Caco-2 (cell line): ENCODE measurements at places on chromosomes 6 and 20. TPM values are rescaled to one million over a fixed set of nuclear protein-coding genes. Genes with fewer than 3 reads are reported as not detected.
A peak's percentile ranks its signal among the peaks of the same experiment; 100 is the strongest.

The SEL1L2 gene
- not detected in 2 replicates for total RNA-seq

The RIPOR3 gene
- total RNA-seq: 0.18 and 0.67 TPM in 2 replicates

The MLIP gene
- 0.88 and 1.8 TPM in 2 replicates for total RNA-seq

The WFDC5 gene
- not detected in 2 replicates for total RNA-seq

The TRAM2 gene
- 63.8 and 71.6 TPM in 2 replicates for total RNA-seq

The CSE1L gene
- 316 and 324 TPM in 2 replicates for total RNA-seq

The EMILIN3 gene
- total RNA-seq: 0.50 and 0.51 TPM in 2 replicates

DNA sequence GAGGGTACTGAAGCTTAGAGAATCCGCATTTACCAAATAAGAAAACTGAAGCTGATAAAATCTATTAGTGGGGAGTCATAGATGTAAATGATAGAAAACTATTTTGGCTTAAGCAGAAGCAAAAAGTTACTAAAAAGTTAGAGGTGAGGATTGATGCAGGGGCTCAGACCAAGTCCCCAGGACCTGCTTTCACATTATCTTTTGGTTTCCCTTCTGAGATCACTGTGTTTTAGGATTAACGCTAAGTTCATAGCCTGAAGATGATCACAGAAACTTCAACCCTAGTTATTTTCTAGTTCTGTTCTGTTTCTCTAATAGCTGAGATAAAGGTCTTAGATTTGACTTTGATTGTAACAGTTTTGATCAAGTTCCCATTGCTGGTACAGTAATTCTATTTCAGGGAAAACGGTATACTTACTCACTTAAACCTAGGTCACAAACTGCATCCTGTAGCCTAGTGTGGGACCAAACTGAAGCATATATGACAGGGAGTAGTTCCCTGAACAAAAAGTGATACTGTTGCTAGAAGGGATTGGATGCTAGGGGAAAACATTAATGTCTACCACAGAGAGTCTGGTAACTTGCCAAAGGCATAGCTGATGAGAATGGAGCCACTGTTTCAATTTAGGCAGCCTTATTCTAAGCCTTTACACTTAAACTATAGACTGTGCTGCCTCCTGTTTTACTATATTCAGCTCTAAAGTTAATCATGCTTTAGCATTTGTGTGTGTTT is 13.1 kb downstream of the CYB5R4 start:
- H3K27me3 ChIP-seq: no peaks in the 10 kb centered on the region
- 0 out of 2 replicates have a peak, but pooled peaks cover 2% of the 10 kb centered on the region for H3K36me3 ChIP-seq
- H3K4me3 ChIP-seq: no peak overlapping the region
- no peaks in the 10 kb centered on the region for H3K4me1 ChIP-seq
- H3K27ac ChIP-seq: no peak overlapping the region
- no peak for DNase-seq

- H3K4me1 ChIP-seq: peaks cover 21% of the 10 kb centered on the region
- DNase-seq: peak; percentile 9
- H3K36me3 ChIP-seq: no peaks in the 10 kb centered on the region
- H3K4me3 ChIP-seq: no peak overlapping the region
- H3K27me3 ChIP-seq: no peaks in the 10 kb centered on the region
Measured at GRCh38 chr6:41688256-41688965, 47.0 kb downstream of the TFEB start.

GRCh38 chr6:128520436-128521281 is at the start of gene PTPRK:
TSS of gene PTPRK (minus strand) at chr6:128520599. CDS start at chr6:128520358, 241 bp downstream.
- peak within 1 kb of the TSS; percentile 84 for H3K4me3 ChIP-seq
- no peaks in the 10 kb centered on the region for H3K36me3 ChIP-seq
- peaks cover 9% of the 10 kb centered on the region for H3K4me1 ChIP-seq
- H3K27me3 ChIP-seq: no peaks in the 10 kb centered on the region
- peak; percentile 95 for DNase-seq
- H3K27ac ChIP-seq: peak within 1 kb of the TSS; percentile 99

DNA sequence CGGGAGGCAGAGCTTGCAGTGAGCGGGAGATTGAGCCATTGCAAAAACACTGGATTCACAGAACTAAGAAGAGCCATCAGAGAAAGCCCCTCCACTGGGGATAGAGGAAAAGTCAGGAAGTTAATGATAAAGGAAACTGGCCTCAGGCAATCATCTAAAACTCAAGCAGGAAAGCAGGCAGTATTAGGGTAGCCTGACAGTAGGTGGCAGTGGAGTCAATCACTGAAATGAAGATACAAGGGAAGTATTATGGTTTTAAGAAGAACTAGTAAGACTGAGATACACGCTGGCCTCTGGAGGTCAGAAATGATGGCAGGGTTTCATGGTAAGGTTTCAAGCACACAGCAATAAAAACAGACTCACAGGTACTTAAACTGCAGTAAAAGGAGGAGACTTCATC is 578.3 kb downstream of the HACE1 start:
- no peaks in the 10 kb centered on the region for H3K27me3 ChIP-seq
- no peak overlapping the region for H3K27ac ChIP-seq
- peaks cover 5% of the 10 kb centered on the region; the same call in 1 of the 2 replicates for H3K4me1 ChIP-seq
- no peaks in the 10 kb centered on the region for H3K36me3 ChIP-seq

GRCh38 chr6:141610741-141611140 is 522.0 kb upstream of the GJE1 start:
- no peak for DNase-seq
- no peaks in the 10 kb centered on the region for H3K36me3 ChIP-seq
- no peaks in the 10 kb centered on the region for H3K4me1 ChIP-seq
- H3K27ac ChIP-seq: no peak overlapping the region
- H3K4me3 ChIP-seq: no peak overlapping the region
- no peaks in the 10 kb centered on the region for H3K27me3 ChIP-seq

- H3K4me1 ChIP-seq: peaks cover 2% of the 10 kb centered on the region; the same call in 1 of the 2 replicates
- no peak for DNase-seq
- no peak overlapping the region for H3K27ac ChIP-seq
- no peaks in the 10 kb centered on the region for H3K27me3 ChIP-seq
Measured at GRCh38 chr6:51868591-51869355, 218.6 kb downstream of the PKHD1 start.

DNA sequence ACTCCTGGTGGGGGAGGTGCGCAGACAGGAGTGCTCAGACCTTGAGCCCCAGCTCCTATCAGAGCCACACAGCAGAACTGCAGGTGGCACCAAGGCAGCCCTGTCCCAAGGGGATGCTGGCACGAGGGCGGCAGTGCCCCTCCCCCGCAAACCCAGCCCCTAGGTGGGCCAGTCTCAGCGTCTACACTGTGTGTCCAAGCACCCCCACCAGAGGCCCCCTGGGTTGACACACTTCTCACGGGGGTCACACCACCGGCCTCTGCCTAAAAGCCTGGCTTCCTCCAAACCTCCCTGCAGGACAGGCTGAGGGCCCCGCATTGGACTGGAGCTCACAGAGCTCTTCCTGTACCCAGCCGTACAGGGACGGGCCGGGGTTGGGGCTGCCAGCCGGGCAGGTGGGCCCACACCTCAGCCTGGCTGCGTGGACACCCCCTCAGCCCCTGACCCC is 8.1 kb downstream of the SLC2A4RG start:
- no peak overlapping the region for H3K27ac ChIP-seq
- H3K4me1 ChIP-seq: peaks cover 4% of the 10 kb centered on the region; the same call in 1 of the 2 replicates
- peak; percentile 51 for DNase-seq
- H3K4me3 ChIP-seq: no peak overlapping the region

GRCh38 chr20:49594931-49595315 is 27.0 kb upstream of the PTGIS start:
- H3K36me3 ChIP-seq: no peaks in the 10 kb centered on the region
- peaks cover 34% of the 10 kb centered on the region for H3K4me1 ChIP-seq
- peak overlapping the region; percentile 14 for H3K27ac ChIP-seq
- H3K27me3 ChIP-seq: no peaks in the 10 kb centered on the region

DNA sequence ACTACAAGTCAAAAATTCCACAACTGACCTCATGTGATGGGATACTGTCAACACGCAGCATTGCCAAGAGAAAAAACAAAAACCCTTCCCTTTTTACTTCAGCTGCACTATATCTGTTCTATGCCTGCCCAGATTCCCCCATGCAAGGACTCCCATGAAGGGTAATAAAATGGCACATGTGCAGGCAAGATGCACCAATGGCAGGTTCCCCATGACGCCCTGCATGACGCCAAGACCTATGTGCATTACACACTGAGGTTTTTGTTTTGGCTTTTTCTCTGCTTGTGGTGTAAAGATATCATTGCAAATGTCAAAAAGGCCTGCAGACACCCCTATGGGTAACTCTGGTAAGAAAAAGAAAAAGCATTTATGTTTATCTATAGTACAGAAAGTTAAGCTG is 403.4 kb downstream of the HDGFL1 start:
- no peaks in the 10 kb centered on the region for H3K36me3 ChIP-seq
- no peak for DNase-seq
- H3K27ac ChIP-seq: no peak overlapping the region

- no peak overlapping the region for H3K27ac ChIP-seq
- no peaks in the 10 kb centered on the region for H3K27me3 ChIP-seq
- H3K36me3 ChIP-seq: no peaks in the 10 kb centered on the region
Measured at GRCh38 chr6:146545581-146545980, 1.9 kb downstream of the RAB32 start.

DNA sequence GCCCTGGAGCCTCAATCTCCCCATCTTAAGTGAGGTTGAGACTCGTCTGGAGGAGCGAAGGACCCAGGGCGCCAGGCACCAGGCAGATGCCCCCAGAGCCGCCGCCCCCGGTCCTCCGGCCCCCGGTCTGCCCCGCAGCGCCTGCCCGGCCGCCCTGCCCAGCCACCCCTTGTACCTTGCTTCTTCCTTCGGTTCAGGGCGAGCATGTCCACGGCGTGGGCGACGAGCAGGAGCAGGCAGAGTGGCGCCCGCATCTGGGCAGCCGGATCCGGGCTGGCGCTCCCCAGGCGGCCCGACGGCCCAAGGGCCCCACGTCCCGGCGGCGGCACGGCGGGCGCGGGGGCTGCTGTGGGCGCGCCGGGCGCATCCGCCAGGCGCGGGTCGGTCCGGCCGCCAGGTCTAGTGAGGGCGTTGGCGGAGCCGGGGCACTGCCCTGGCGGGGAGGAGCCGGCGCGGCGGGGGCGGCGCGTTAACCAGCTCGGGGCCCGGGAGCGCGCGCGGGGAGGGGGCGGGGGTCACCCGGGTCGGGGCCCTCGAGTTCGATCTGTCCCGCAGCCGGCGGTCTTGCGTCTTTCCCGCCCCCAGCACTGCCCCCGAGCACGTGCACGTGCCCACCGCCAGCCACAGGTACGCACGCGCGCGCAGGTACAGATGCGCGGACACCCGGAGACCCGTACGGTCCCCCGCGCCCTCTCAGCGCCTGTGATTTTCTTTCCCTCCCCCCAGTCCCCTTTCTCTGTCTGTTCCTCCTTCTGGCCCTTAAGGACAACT is at the start of gene RSPO4:
Gene RSPO4 (minus strand): TSS at position 401 of the 771 bp plus-strand sequence. CDS start 147 bp downstream, at position 254.
- peak within 1 kb of the TSS; percentile 46 for H3K4me3 ChIP-seq
- no peak within 1 kb of the TSS for H3K27ac ChIP-seq
- DNase-seq: no peak
- no peaks in the 10 kb centered on the region for H3K36me3 ChIP-seq
- peaks cover 5% of the 10 kb centered on the region; the same call in 1 of the 2 replicates for H3K4me1 ChIP-seq

- H3K27me3 ChIP-seq: no peaks in the 10 kb centered on the region
- no peaks in the 10 kb centered on the region for H3K36me3 ChIP-seq
- H3K4me3 ChIP-seq: no peak overlapping the region
- H3K27ac ChIP-seq: no peak overlapping the region
Measured at GRCh38 chr6:108667993-108668392, 107.3 kb downstream of the FOXO3 start.

DNA sequence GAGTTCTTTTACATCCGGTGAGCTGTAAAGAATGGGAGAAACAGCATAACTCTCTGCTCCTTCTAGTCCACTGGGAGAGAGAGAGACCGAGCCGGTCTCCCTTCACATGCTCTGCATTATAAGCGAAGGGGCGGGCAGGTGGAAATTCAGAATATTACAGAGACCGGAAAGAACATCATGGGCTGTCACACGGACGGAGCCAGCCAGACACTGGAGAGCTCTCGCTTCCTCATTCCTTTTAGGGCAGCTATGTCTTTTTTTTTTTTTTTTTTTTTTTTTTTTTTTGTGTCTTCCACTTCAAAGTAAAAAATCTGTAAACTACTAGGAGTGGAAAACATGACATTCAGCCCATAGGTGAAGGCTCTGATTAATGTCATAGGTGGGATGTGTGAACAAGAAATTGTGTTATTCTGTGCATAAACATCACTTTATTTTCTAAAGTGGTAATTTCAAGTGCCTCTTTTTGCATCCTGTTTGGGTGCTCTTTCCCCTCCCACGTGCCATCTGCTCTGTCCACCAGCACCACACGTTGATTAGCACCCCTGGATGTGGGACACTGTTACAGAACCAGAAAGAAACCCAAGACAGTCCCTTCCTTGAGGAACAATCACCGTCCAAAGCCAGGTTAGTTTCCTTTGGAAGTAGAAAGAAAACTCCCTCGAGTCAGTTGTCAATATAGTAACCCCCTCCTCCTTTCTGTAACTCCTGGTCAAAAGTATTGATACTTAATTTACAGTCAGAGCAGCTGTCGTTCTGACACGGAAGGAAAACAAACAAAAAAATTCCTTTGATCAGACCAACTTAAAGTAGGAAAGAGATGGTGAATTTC is at the start of gene TAGAP:
Gene TAGAP (minus strand): TSS at position 93 of the 829 bp plus-strand sequence. CDS start 845 bp downstream, outside the sequence.
- H3K4me3 ChIP-seq: no peak within 1 kb of the TSS
- H3K27ac ChIP-seq: no peak within 1 kb of the TSS
- peak; percentile 12 for DNase-seq
- no peaks in the 10 kb centered on the region for H3K36me3 ChIP-seq
- H3K4me1 ChIP-seq: no peaks in the 10 kb centered on the region
- no peaks in the 10 kb centered on the region for H3K27me3 ChIP-seq

GRCh38 chr6:3489027-3489757 is 32.3 kb upstream of the SLC22A23 start:
- no peaks in the 10 kb centered on the region for H3K27me3 ChIP-seq
- no peaks in the 10 kb centered on the region for H3K36me3 ChIP-seq
- no peaks in the 10 kb centered on the region for H3K4me1 ChIP-seq
- no peak for DNase-seq
- no peak overlapping the region for H3K4me3 ChIP-seq

DNA sequence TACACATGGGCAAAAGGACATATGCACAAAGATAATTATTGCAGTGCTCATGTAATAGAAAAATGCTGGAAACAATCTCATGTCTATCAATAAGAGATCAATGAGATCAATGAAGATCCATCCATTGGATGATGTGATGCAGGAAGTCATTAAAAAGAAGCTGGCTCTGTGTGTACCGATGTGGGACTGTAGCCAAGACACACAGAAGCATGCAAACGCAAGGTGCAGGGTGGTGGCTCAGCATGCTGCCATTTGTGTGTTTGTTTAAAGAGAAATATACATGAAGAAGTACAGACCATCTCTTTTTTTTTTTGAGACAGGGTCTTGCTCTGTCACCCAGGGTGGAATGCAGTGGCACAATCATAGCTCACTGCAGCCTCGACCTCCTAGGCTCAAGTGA is 33.1 kb upstream of the KCNB1 start:
- H3K27ac ChIP-seq: no peak overlapping the region
- no peak for DNase-seq
- no peak overlapping the region for H3K4me3 ChIP-seq
- no peaks in the 10 kb centered on the region for H3K36me3 ChIP-seq
- no peaks in the 10 kb centered on the region; the same call in none of the 2 replicates for H3K27me3 ChIP-seq
- peaks cover 5% of the 10 kb centered on the region for H3K4me1 ChIP-seq

DNA sequence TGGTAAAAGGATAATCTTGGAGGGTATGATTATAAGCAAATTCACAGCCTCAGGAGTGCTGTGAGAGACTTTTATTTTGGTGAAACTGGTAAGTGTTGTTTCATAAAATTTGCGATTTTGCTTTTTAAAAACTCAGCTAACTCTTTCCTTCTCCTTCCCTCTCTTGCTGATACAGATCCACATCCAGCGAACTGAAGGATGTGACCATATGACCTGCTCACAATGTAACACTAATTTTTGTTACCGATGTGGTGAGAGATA is 77.2 kb upstream of the TPD52L1 start:
- no peak overlapping the region for H3K4me3 ChIP-seq
- H3K27ac ChIP-seq: no peak overlapping the region
- DNase-seq: no peak
- no peaks in the 10 kb centered on the region for H3K36me3 ChIP-seq

GRCh38 chr6:139390447-139390846 is 16.0 kb upstream of the CITED2 start:
- H3K4me1 ChIP-seq: peaks cover 66% of the 10 kb centered on the region
- H3K27me3 ChIP-seq: no peaks in the 10 kb centered on the region
- H3K27ac ChIP-seq: no peak overlapping the region
- no peak overlapping the region for H3K4me3 ChIP-seq
